ENCODE measurements at places on chromosomes 5 and 9.

- DNase-seq: no peak
These were observed 97.2 kb downstream of the PCSK1 start for GRCh38 chr5:96335873-96336272.

GRCh38 chr9:15936306-15936921 is 383.6 kb downstream of the CCDC171 start:
- no peak for DNase-seq

- DNase-seq: no peak
These were observed 158.1 kb downstream of the FER start for GRCh38 chr5:108905805-108906204.

DNA sequence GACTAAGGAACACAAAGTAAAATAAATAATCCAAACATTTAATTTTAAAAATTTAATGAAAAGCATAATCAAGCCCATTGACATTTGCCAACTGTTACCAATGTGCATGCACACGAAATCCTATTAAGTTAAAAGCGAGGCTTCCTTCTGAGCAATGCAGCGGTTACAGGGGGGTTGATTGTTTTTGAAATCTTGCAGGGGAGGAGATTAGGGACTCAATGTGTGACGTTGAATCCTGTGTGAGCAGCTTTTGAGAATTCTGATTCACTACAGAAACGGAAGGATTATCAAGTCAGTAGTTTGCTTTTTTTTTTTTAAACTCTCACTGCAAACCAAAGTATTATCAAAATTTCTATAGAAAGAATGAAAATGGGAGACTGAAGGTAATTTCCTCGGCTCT is 109.5 kb downstream of the PRKACG start:
- DNase-seq: no peak

- no peak for DNase-seq
These were observed 27.8 kb upstream of the CSF1R start for GRCh38 chr5:150114102-150114641.

- DNase-seq: no peak
These were observed 70.3 kb downstream of the DAPK1 start for GRCh38 chr9:87567983-87568382.

- no peak for DNase-seq
These were observed 57.3 kb upstream of the SLC28A3 start for GRCh38 chr9:84397822-84398221.

- no peak for DNase-seq
These were observed 215.4 kb upstream of the TLX3 start for GRCh38 chr5:171093598-171093997.

GRCh38 chr9:70399141-70399540 is 15.3 kb downstream of the KLF9 start:
- DNase-seq: no peak

GRCh38 chr5:51974834-51975233 is 591.6 kb downstream of the ISL1 start:
- DNase-seq: no peak

- DNase-seq: no peak
These were observed 239.9 kb upstream of the PAPPA start for GRCh38 chr9:115913696-115914095.

GRCh38 chr5:31962871-31963307 is 211.2 kb downstream of the GOLPH3 start:
- DNase-seq: no peak

- DNase-seq: no peak
These were observed 18.3 kb upstream of the NDST1 start for GRCh38 chr5:150489360-150490295.

DNA sequence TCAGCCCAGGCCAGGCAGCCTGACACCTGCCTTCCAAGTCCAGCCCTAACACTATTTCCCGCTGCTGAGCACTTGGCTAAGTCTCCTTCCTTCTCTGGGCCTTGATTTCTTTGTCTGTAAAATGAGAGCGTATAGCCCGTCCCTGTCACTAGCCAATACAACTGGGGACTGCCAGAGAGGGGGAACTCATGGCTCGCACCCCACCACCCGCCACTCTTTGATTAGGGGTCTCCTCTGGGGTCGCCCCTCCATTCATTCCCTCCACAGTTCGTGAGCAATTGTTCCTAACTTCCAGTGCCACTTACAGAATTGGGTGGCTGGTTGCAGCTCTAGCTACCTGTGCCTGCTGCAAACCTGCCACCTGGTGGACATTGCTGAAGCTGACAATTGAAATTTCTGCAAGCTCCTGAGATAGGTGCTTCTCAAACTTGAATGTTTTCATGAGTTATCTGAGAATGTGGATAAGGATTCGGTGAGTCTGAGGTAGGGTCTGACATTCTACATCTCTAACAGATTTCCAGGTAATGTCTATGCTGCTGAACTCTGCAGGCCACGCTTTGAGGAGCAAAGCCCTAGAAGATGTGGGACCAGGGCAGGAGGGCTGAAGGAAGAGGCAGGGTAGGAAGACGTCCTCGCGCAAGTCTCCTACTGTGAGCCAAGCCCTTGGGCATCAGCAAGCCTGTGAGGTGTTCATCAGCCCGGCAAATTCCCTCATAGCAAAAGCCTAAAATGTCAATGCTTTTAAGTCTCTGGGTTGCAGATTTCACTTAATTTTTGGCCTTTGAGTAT is 13.3 kb upstream of the RECK start:
- DNase-seq: no peak

DNA sequence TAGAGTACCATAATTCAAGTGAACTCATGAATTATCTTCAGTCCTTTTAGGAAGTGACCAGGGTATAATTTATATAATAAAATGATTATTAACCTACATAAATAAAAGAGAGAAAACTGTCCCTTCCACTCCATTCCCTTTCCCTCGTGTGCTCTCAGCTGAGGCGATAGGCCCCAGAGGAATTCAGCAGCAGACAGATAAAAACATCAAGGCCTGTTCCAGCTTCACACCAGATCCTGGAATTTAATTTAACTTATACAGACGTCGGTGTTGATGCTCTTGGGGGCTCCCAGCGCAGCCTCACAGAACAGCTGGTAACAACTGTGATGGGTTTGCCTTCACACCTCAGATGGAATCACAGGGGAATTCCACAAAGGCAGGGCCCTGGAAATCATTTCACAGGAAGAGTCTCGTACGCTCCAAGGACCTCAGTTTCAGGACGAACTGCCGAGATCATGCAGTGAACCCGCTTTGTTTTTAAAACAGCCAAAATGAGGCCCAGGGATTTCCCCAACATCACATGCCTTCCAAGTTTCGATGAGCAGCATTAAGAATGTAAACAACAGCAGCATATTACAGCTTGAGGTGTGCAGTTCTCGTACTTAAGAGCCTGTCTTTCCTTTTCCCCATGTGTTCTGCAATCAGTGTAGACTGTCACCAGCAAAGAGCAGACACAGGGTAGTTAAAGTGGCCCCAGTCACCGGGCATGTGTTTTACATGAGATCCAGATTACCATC is 73.6 kb upstream of the ALDH1B1 start:
- DNase-seq: no peak

DNA sequence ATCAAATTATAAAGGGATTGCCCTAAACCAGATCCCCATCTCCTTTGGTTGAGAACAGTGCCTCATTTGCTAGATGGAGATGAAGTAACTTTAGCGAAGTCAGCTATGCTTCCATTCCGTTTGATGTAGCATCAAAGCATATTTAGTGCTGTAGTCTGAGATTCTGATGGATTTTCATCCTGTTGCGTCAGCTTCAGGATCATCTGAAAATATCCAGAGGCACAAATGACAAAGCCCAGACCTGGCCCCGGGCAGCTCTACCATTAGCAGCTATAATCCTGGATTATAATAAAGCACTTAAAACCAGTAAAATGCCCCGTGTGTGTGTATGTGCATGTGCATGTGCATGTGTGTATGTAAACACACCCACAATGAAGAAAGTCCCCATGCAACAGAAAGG is 44.7 kb downstream of the ERAP1 start:
- DNase-seq: no peak

DNA sequence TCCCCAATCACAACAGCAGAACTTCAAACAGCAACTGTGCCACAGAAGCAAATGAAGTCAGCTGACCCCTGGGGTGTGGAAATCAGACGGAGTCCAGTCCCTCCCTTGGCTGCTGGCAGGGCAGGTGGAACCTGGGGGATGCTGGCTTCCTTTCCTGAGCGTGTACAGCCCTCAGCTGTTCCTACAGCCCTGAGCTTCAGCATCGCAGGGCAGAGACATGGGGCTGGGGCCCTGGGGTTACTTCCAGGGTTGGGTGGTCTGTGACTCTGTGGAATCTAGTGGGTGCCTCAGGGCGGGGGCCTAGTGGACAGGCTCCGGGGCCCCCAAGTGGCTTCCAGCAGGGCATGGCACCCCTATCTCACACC is 7.3 kb upstream of the RXRA start:
- DNase-seq: no peak

DNA sequence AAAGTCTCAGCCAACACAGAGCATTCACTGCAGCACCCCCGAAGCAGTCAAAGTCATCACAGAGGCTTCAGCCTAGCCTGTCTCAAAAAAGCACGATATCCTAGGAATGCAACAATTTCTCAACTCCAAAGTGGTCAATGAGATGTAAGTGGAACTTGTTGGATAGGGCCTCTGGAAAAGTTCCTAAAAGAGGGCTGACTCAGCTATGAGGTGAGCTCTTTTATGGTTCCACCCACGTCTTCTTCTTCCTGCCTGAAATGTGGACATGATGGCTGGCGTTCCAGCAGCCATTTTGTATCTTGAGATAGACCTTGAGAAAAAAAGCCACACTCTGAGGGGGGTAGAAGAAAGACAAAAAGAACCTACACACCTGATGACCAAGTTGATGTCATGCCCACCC is 32.5 kb upstream of the TRIO start:
- no peak for DNase-seq

DNA sequence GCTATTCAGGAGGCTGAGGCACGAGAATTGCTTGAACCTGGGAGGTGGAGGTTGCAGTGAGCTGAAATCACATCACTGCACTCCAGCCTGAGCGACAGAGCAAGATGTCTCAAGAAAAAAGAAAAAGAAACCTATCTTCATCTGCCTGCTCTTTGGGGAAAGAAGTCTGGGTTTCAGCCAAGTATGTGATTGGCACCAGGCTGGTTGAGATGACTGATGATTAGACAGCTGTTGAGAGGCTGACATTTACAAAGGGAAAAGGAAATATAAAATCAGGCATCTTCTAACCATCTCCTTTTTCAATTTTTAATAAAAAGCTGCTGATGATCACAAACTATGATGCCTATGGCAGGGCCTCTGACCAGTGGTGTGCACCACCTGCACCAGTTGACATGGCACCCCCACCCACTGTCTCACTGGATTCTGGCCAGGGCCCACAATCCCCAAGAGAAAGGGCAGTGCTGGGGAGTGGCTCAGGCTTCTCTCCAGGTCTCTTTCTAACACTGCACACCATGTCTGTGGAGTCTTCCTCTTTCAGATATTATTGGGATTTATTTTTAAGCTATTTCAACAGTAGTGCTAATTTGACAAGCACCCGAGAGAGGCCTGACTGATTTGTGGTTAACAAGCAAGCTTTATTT is 17.2 kb upstream of the C5orf15 start:
- DNase-seq: no peak

- no peak for DNase-seq
These were observed 1068.7 kb downstream of the CDH12 start for GRCh38 chr5:21784487-21784886.

- DNase-seq: no peak
These were observed 25.0 kb downstream of the TTC23L start for GRCh38 chr5:34863946-34864345.

DNA sequence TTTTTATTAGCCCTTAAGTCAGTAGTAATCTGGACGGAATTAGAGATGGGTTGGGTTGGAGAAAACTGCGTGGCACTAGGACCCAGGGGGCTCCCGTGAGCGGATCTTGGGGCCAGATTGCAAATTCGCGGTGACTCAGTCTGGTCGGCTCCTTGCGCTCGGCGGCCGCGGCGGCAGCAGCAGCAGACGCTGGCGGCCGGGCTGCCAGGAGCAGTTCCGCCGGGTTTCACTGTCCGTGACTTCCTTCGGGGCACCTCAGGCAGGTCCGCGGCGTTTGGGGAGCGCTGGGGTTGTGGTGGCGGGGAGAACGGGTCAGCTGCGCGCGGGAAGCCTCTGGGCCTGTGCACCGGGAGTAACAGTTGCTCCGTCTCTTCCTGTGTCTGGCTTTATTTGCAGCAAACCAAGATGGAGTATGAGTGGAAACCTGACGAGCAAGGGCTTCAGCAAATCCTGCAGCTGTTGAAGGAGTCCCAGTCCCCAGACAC is 31.6 kb downstream of the TNPO1 start:
- no peak for DNase-seq

DNA sequence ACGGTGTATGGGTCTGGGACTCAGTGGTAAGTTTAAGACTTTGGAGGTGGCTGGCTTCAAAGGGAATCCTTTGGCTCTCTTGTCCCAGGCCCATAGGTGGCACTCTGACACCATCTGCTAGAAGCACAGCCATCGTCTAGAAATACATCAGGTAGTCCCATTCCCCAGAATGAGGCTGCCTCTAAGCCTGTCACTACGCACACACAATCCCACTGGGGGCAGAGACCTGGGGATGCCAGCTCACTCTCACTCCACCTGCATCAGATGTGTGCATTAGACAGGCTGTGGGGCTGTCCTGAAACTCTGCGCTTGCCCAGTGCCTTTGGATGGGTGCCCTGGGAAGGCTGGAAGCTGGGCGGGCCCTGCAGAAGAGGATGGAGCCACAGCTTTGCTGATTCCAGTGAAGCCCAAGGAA is 127.5 kb upstream of the PANK3 start:
- DNase-seq: no peak

DNA sequence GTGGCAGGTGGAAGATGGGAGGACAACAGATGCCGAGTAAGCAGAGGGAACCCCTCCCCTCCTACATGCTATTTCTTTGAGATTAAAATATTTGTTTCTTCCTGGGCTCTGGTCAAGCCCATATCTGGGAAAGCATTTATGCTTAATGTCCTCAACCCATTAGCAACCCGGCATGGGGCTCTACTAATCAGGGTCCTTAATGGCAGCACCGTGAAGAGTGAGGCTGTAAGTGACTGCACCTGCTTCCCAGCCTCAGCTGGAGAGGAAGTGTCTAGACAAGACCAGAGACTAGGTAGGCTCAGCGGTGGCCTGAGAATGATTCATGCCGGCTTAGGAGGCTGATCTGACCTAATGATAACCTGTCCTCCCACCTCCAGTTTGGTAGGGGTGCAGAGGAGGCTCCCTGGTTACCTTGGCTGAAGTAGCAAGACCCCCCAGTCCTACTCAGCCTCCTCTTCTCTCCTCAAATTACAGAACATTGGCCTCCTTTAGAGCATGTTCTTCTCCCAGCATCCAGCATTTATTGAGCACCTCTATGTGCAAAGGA is 61.3 kb upstream of the HSPA9 start:
- no peak for DNase-seq

GRCh38 chr5:133884569-133885311 is 83.7 kb downstream of the C5orf15 start:
- DNase-seq: no peak

- no peak for DNase-seq
These were observed 106.4 kb upstream of the GPR151 start for GRCh38 chr5:146622391-146622790.

DNA sequence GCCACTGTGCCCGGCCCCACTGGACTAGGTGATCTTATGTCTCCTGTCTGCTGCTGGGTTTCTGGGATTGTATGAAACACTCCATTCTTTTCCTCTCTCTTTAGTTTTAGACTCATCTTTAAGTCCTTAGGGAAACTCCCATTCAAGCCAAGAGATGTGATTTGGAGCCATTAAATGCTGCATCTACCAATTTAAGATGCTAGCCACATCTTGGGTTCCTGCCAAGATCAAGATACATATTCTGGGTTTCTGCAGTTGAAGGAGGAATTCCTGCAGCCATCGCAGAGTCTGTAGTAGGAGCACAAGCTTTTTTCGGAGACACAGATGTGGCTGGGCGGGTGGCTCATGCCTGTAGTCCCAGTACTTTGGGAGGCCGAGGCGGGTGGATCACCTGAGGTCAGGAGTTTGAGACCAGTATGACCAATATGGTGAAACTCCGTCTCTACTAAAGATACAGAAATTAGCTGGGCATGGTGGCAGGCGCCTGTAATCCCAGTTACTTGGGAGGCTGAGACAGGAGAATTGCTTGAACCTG is 23.2 kb downstream of the STXBP1 start:
- DNase-seq: no peak

Measured in cortex of kidney (tissue), 1 donor.